Thoracic aorta (tissue), 2 donors: ENCODE measurements at places on chromosomes 3 and 15.

GRCh38 chr3:149009732-149010131, 18.4 kb downstream of the GYG1 start:
- no peak for DNase-seq

- DNase-seq, result no peak
Observed at GRCh38 chr15:64134345-64134829, 17.1 kb upstream of the SNX22 start.

- DNase-seq, result no peak
Observed at GRCh38 chr3:181718987-181719911, 7.5 kb downstream of the SOX2 start.

DNA sequence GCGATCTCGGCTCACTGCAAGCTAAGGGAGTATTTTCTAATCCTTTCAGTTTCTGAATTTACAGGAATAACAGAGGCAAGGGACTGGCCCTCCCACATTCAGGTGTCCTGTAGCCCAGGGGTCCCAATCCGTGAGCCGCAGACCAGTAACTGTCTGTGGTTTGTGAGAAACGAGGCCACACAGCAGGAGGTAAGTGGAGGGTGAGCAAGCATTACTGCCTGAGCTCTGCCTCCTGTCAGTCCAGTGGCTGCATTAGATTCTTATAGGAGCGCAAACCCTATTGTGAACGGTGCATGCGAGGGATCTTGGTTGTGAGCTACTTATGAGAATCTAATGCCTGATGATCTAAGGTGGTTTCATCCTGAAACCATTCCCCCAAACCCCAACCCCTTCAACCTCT, 5.0 kb upstream of the IL17RC start:
- DNase-seq, result no peak

DNA sequence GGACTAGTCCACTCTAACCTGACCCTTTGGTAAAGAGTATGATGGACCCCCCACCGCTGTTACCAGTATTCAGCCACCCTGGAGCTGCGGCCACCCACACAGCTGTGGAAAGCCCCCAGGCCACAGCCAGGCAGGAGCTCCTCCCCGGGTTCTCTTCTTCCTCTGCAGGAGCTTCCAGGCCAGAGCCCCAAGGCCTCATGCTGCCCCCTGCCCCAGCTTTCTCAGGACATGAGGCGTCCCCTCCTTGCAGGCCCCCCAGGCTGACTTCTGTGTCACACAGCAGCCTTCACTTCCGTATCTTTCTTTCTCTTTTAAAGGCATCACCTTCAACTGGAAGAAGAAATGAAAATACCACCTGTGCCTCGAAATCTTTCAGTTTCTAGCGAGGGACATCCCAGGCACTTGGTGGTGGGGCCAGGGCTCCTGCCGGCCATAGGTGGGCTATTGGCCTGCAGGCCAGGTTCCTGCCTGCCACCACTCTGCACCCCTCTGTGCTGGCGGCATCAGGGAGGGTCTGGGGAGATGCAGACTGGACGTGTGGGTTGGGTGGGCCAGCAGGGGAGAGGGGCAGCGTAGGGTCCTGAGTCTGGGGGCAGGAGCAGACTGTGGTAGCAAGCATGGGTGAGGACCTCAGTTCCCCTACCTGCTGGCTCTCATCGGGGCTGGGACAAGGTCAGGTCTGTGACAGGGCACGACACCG, 19.9 kb downstream of the KLF13 start:
- DNase-seq, result no peak

DNA sequence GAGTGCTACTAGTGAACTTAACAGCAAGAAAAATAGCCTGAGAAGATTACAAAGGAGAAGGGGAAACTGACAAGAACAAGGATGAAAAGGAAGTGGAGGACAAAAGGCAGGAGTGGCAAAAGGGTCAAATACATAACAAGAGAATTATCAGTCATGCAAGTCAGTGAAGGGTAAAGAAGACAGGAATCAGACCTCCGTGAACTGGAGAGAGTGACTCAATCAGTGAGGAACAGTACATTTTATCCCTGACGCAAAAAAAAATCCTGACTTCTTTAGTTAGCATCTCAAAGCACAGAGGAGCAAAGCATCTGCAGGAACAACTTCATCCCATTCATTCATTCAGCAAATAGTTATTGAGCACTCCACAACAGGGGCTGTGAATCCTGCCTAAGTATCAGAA, 97.8 kb downstream of the SST start:
- DNase-seq, result no peak

DNA sequence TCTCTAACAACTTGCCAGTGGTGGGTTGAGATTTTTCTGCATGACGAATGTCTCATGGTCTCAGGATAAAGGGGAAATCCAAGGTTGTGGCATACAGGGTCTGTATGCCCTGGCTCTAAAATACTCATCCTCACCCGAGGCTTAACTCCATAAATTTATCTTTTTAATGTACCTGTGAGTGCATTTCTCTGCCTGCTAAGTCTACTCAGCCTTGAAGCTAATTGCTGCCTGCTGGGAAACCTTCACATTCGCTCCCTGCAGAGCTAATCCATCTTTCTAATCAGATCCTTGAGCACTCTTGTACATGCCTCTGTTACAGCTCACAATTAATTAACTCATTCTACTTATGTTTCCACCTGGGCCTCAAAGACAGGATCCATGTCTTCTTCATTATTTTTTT, 93.8 kb downstream of the CMSS1 start:
- no peak for DNase-seq

GRCh38 chr3:87798567-87798947, 260.2 kb downstream of the CGGBP1 start:
- DNase-seq, result no peak

- DNase-seq, result no peak
Observed at GRCh38 chr3:26713091-26713490, 90.5 kb downstream of the LRRC3B start.

DNA sequence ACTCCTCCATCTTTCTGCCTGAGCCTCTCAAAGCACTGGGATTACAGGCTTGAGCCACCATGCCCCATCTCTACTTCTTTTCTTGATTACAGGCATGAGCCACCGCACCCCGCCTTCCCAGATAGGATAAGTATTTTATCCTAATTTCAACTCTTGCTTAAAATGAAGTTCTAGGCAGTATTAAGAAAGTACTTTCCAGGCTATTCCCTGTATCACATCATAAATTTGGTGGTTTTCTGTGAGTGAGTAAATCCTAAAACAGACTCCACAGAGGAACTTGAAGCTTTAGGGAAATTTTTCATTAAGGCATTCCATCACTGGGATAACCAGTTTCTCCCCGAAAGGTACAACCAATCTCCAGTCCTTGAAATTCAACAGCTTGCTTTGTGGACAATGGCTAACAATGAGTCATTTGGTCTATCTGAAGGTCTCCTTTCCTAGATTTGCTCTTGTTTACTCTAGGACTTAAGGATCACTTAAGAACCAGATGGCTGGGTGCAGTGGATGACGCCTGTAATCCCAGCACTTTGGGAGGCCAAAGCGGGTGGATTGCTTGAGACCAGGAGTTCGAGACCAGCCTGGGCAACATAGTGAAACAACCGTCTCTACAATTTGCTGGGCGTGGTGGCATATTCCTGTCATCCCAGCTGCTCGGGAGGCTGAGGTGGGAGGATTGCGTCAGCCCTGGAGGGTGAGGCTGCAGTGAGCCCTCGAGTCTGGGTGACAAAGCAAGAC, 49.7 kb upstream of the SKIL start:
- no peak for DNase-seq

GRCh38 chr15:94791510-94791909, 560.1 kb downstream of the MCTP2 start:
- DNase-seq, result no peak

- DNase-seq, result no peak
Observed at GRCh38 chr15:60633426-60633968, 154.6 kb upstream of the ICE2 start.

GRCh38 chr3:193742628-193743027, 149.6 kb downstream of the OPA1 start:
- no peak for DNase-seq

- DNase-seq, result no peak
Observed at GRCh38 chr15:45146405-45146804, 16.6 kb downstream of the DUOX1 start.
